Thoracic aorta (tissue), 2 donors: ENCODE measurements at places on chromosomes 11 and 22.

DNA sequence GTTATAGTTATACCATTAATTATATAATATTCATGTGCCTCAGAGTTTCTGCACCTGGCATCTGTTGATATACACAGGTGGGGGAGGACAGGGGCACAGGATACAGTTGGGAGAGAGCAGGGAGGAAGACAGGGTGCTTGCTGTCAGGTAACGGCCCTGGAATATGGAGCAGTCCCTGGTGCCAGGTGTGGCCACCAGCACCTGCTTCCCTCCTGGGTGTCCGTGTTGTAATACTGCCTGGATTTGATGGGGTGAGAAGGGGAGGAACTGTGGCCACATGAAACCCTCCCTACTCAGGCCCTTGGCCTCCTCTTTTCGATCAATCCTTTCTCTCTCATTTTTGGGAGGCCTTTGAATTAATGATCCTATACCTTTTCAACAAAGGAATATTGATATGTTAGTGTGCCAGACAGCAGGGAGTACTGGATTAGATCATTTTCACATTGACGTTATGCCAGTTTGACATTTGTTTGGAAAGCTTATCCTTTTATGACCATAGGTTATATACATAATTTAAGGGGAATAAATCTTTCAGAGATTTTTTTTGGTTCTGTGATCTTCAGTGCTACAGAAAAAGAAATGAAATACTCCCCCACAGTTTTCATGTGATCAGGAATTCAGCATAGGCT lies 88.6 kb downstream of the TEAD1 start:
- DNase-seq, result no peak

DNA sequence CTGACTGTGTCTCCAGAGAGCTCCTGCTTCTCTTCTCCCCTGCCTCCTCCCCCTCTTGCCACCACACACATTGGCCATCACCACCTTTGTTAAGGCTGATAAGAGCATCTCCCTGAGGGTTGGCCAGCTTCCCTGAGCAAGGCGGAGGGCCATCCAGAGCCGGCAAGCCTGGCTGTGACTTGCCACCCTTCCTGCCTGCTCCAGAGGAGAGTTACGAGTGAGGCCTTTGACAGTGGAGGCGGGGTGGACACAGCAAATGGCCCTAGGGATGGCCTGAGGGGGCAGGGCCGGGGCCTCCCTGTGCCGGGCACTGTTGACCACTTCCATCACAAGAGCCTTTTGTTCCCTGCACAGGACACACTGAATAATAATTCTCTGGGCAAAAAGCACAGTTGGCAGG lies 5.4 kb downstream of the FREY1 start:
- no peak for DNase-seq

- no peak for DNase-seq
These were observed 57.8 kb upstream of the PSMA1 start for GRCh38 chr11:14577835-14578529.

GRCh38 chr11:72353861-72354260 lies 80.5 kb downstream of the CLPB start:
- no peak for DNase-seq

DNA sequence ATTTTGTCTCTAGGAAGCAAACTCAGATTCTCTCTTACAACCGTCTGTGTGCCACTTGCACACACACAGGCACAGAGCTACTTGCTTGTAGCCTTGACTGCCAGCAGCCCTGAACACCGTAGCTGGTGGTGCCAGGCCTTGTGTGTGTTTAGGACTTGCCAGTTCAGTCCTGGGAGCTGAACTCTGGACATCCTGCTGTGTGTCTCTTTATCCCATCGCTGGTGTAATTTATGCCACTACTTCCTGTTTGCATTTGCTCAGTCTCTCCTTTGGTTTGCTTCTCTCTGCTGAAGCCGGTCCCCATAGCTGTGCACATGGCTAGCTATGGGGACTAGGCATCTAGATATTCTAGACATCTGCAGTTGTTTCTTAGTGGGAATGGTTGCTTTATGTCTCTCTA lies 24.0 kb downstream of the MARK2 start:
- no peak for DNase-seq

GRCh38 chr11:4495487-4495886 lies 13.0 kb downstream of the OR52K1 start:
- DNase-seq, result no peak

DNA sequence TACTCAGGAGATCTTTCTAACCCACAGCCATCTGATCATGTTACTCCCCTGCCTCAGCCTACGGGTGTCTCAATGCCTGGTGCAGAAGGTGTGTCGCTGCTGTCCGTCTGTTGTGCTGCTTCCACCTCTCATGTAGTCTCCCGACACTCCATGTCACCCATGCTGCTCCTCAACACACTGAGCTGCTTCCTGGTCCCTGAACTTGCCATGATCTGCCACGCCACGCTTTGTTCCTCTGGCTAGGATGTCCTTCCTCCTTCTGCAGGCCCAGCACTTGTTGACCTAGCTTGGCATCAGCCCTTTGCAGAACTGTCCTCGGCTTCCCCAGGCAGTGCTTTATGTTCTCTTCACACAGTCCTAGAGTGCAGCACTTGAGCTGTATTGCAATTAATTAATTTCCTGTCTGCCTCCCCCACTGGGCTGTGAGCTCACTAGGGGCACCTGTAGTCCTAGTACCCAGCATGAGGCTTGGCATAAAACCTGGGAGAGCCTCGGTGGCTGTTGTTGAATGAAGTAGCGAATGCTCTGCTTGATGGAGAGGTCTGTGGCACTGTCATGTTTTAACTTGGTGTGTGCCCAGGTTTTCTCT lies 9.5 kb downstream of the GTPBP1 start:
- no peak for DNase-seq

DNA sequence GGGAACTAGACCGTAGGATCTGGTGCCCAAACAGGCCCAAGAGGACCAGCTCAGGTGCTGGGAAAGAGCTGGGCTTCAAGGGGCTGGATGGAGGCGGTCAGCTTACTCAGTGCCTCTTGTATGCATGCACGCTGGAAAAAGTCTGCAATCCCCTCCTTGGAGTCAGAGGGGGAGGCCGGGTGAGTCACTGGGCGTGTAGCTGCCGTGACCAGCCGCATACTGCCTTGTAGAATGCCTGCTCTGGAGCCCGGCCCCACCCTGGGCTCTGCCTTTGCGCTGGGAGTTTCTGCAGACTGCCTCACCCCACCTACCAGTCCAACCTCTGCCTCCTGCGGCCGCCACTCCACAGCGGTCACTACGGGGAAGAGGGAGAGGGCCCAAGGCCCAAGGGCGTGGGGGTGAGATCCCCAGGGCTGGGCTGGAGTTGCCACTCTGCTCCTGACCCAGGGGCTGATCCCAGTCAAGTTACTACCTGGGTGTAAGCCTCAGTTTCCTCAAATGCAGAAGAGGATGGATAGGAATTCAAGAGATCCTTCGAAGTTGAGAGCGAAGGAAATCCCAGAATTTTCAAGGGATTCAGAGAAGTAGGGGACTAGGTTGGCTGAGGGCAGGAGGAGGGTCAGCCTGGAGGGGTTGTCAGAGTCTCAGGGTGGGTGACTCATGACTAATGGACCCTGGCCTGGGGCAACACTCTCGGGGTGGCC lies 4.2 kb downstream of the MRGPRF start:
- DNase-seq, result peak; percentile 93

GRCh38 chr11:122189229-122189628 lies 73.2 kb upstream of the BLID start:
- no peak for DNase-seq

- DNase-seq, result no peak
These were observed 648.0 kb upstream of the KIRREL3 start for GRCh38 chr11:127648583-127648982.

DNA sequence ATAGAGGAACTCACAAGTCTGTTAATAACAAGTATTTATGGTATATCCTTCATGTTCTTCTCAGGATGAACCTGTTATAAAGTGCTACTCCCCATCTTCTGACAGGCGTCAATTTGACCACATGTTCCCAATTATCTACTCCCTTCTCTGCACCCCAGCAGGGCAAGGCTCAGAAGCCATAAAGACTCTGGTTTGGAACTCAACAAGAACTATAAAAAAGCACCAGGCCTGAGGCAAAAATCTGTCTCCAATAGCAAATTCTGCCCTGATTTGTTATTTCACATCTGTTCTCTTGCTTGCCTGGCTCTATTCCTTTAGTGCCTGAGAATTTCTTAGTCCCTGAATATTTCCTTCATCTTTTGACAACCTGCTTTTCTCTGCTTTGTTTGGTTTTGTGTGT lies 618.2 kb upstream of the KIRREL3 start:
- DNase-seq, result no peak

- DNase-seq, result no peak
These were observed 15.8 kb upstream of the WNT7B start for GRCh38 chr22:45992737-45993136.

DNA sequence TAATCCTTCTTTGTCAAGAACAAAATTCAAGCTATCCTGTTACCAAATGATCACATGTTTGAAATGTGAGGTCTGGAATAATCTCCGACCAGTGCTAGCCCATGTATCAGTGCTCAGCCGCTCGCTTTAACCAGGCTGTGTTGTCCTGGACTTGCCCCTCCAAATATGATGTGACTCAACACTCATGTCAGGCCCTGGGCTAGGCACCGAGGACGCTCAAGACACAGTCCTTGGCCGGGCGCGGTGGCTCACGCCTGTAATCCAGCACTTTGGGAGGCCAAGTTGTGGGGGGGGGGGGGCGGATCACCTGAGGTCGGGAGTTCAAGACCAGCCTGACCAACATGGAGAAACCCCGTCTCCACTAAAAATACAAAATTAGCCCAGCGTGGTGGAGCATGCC lies 54.1 kb upstream of the WNT7B start:
- no peak for DNase-seq

DNA sequence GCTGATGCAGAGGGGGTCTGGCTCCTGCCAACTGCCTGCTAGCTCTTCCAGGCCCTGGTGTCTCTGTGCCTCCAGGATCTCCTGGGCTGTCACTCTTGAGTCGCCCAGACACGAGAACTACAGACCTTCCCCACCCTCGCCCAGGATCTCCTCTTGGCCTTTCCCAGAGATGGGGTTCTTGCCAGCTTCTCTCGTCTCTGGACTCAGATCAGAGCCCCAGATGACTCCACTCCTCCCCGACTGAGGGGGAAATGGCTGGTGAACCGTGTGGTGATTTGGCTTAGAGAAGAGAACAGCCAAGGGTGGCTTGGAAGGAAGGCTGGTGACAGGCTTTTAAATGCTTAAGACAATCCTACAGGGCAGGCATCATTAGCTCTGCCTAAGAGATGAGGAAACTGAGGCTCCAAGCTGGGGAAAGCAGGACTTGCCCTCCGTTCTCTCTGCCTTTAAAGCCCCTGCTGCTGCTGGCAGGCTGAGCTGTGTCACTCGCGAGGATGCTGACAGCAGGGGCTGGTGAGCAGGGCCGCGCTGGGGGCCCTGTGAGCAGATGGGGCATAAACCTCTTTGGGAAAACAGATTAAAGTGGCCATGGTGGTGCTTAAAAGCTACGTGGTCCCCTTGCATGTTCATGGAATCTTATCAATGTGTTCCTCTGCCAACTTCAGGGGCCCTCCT lies 90.3 kb upstream of the THY1 start:
- no peak for DNase-seq

DNA sequence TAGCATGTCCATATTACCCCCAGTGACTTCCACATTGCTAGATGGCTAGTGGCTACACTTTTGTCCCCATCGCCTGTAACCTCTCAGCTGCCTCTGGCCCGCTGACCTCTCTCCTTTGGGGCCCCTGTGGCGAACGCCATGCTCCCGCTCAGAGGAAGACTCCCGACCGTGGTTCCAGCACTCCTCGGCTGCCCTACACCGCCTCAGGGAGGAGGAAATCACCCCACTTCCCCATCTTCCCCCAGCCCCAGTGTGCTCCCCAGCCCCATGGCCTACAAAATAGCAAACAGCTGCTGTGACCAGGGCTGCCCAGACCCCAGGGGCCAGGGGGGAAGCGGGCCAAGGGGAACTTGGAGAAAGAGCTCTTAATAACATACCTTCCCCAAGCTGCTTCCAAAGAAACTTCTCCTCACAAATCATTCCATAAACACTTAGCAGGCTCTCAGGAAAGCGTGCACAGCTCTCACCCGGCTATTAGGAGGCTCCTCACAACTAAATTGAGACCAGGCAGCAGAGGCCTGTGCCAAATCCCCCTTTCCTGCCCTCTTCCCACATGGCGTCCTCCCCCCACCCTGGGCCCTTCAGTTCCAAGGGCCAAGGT lies 63.5 kb upstream of the WNT11 start:
- no peak for DNase-seq

DNA sequence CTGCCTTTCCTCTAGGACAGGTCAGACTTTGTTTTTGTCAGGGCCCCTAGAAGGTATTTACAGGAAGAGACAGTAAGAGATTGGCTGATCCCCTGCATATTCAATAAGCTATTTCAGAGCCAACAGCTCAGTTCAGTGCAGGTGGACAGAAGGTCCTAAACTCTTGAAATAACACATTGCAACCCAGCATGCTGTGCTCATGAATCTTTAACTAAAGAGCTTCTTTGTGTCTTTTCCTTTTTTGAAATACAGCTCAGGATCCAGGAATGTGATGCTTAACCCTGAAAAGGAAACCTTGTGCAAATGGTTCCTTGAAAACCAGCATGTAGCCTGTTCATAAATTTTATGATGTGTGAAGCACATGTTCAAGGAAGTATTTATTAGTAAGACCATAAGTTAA lies 43.9 kb downstream of the BBOX1 start:
- no peak for DNase-seq

DNA sequence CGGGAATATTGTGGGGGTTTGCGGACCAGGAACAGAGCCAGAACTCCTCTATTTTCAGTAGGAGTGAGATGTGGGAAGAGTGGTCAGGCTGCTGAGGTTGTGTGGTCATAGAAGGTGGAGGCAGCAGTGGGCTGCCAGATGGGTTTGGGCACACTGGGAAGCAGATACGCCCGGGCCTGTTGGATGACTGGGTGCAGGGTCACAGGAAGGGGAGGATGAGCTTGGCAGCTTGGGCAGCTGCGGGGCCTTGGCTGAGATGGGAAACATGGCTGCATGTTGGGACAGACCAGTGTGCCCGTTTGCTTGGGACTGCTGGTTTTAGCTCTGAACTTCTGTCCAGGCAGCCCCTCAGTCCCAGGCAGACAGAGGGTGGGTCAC lies 11.4 kb downstream of the SHANK3 start:
- no peak for DNase-seq

DNA sequence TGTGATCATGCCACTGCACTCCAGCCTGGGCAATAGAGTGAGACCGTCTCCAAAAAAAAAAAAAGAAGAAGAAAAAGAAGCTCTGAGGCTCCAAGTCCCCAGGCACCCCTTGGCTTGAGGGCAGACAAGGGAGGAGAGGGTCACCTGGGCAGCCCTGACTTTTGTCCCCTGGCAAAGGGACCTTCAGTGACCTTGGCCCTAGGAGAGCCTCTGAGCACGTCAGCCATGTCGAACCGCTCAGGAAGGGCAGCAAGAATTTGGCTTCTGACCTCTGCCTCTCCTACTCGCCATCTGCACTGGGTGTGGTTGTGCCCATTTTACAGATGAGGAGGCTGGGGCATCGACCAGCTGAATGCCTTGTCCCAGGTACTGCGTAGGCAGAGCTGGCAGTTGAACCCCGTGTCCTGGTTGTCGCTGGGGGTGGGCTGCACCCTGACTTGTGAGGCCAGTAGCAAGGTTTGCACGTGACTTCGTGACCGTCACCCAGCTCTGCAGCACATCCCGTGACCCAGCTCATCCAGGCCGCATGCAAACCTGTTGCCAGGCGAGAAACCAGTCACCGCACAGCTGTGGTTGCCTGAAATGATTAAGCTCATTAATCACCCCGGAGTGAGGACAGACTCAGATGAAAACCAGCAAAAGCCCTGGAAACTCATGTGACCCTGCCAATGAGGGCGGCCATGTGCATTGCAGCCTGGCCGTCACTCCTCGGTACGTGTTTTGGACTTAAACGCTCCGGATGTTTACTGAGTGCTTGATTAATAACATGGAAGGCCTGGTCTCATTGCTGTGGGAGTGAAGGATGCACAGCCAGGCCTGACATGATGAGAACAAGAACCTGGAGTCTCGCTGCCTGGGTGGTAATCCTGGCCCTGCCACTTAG lies 47.7 kb upstream of the PPP6R3 start:
- no peak for DNase-seq

GRCh38 chr11:59776210-59777066 lies 21.3 kb downstream of the STX3 start:
- no peak for DNase-seq
